ENCODE measurements at places on chromosomes 11 and 22. TPM values are rescaled to one million over a fixed set of nuclear protein-coding genes. Genes with fewer than 3 reads are reported as not detected.

DNA sequence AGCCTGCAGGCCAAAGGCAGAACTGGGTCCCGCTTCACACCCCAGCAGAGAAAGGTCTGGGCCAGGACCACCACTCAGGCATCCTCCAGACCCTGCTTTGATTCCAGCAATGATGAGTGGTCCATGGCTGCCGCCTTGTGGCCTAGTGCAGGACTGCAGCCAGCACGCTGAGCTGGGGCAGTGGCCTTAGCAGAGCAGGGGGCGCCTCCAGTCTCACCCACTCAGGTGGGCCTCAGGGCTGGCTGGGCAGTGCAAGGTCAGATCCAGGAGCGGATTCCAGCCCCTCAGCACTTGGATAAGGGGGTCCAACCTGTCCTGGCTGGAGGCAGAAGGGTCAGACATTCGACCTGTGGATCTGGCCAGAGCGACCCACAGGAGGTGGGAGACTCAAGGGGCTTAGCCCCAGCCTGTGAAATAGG lies 9.6 kb upstream of the PDE2A start:
- H3K4me3 ChIP-seq = no peak overlapping the region
- peak; percentile 65 for DNase-seq
- H3K36me3 ChIP-seq = peaks cover 9% of the 10 kb centered on the region
- H3K4me1 ChIP-seq = peaks cover 27% of the 10 kb centered on the region
- H3K27ac ChIP-seq = peak overlapping the region; percentile 40

DNA sequence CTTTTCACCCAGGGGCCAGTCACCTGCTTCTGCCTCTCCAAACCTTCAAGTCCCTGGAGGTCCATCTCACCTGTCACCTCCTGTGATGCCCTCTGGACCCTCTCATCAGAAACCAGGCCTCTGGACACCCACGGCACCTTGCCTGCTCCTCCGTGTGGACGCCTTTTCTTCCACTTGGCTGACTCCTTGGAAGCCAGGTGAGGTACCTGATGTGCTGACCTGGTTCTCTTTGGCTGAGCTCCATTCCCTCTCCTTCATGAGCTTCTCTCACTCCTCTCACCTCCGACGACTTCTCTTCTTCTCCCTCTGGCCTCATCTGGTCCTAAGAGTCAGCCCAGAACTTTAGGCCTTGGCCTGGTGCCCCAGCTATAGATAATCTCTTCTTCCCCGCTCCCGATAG lies 99.3 kb downstream of the CEP164 start:
- H3K27ac ChIP-seq = no peak overlapping the region
- H3K4me1 ChIP-seq = no peaks in the 10 kb centered on the region
- DNase-seq = no peak
- H3K4me3 ChIP-seq = no peak overlapping the region

DNA sequence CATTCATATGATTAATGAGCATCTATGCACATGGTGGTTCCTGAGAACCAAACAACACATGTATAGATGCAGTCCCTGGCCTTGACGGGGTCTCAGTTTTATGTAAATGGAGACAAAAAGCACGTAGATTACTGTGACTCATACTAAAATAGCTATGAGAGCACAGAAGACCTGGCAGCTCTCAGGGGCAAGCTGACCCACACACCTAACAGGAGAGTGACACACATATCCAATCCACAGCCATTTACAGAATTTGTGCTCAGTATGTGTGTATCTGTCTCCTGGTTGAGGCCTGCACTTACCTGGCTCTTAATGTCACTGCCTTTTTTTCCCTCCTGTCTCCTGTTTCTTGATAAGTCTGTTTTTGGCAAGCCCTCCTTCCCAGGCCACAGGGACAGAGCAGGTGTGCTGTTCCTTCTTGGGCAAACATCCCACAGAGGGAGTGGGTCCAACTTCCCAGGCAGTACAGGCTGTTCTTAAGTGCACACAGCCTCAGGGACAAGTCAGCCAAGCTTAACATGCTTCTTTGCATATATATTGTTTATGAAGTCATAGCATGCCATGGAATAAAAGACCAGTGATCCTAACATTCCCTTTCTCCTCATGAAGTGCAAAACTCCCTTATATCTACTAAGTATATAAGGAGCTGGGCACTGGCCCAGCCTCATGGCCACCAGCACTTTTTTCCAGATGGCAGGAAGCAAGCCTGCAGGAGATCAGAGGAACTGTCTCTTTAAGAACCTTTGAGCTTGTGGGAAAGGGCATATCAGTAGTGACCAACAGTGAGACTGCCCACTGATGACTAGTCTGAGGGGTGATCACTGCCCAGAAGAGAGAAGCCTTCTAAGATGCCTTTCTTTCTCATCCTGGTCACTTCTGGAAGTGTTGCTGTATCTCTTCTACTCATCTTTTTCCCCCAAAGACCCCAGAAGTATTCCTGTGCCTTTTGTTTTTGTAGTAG lies 124.7 kb upstream of the CCDC90B start:
- no peak overlapping the region for H3K27ac ChIP-seq
- H3K36me3 ChIP-seq = no peaks in the 10 kb centered on the region
- no peaks in the 10 kb centered on the region for H3K4me1 ChIP-seq
- DNase-seq = no peak

- no peaks in the 10 kb centered on the region for H3K36me3 ChIP-seq
- no peak overlapping the region for H3K27ac ChIP-seq
- H3K27me3 ChIP-seq = no peaks in the 10 kb centered on the region
- H3K4me3 ChIP-seq = no peak overlapping the region
Measured at GRCh38 chr22:48368975-48369525, 1458.6 kb downstream of the BRD1 start.

GRCh38 chr22:41198027-41198580 lies 7.0 kb upstream of the L3MBTL2 start:
- no peaks in the 10 kb centered on the region for H3K36me3 ChIP-seq
- peak; percentile 59 for DNase-seq
- peak overlapping the region; percentile 87 for H3K4me3 ChIP-seq
- H3K27ac ChIP-seq = peak overlapping the region; percentile 78

- no peaks in the 10 kb centered on the region for H3K36me3 ChIP-seq
- H3K27me3 ChIP-seq = no peaks in the 10 kb centered on the region
- no peaks in the 10 kb centered on the region for H3K4me1 ChIP-seq
- H3K4me3 ChIP-seq = no peak overlapping the region
- DNase-seq = no peak
Measured at GRCh38 chr22:44317886-44318637, 5.3 kb upstream of the SHISAL1 start.

- H3K4me1 ChIP-seq = peaks cover 3% of the 10 kb centered on the region
- no peaks in the 10 kb centered on the region for H3K27me3 ChIP-seq
Measured at GRCh38 chr11:111391328-111392124, 12.5 kb upstream of the POU2AF1 start.

DNA sequence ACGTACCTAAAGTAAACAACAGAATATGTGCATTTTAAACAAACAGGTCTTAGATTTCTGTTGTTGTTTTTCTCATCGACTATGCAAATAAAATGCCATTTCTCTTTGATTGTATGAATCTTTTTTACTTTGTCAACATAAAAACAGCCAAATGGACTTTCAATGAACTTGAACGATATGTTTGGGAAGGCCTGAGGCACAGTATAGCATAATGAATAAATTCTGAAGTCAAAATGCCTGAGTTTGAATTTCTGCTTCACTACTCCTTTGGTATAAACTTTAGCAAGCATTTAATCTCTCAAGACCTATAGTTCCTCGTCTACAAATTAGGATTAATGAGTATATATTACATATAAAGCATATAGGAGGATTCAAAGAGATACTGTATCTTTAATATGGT lies 1369.9 kb upstream of the TENM4 start:
- no peak overlapping the region for H3K4me3 ChIP-seq
- no peak overlapping the region for H3K27ac ChIP-seq
- H3K4me1 ChIP-seq = no peaks in the 10 kb centered on the region
- no peaks in the 10 kb centered on the region for H3K36me3 ChIP-seq
- DNase-seq = no peak

- peaks cover 56% of the 10 kb centered on the region for H3K4me1 ChIP-seq
- no peaks in the 10 kb centered on the region for H3K27me3 ChIP-seq
- peak overlapping the region; percentile 95 for H3K4me3 ChIP-seq
Measured at GRCh38 chr22:45163099-45163450, 650 bp upstream of the NUP50 start.

GRCh38 chr22:48630433-48630754 lies 1197.3 kb downstream of the BRD1 start:
- H3K27me3 ChIP-seq = no peaks in the 10 kb centered on the region
- H3K27ac ChIP-seq = no peak overlapping the region
- H3K36me3 ChIP-seq = no peaks in the 10 kb centered on the region
- no peak for DNase-seq

- DNase-seq = peak; percentile 93
- H3K27ac ChIP-seq = peak within 1 kb of the TSS; percentile 98
- peaks cover 67% of the 10 kb centered on the region for H3K4me1 ChIP-seq
Measured at GRCh38 chr11:67372993-67373647, at the start of gene CLCF1. CLCF1 (minus strand) TSS chr11:67373598; CDS start chr11:67373539, 59 bp downstream.

- H3K4me1 ChIP-seq = no peaks in the 10 kb centered on the region
- DNase-seq = no peak
- no peaks in the 10 kb centered on the region for H3K36me3 ChIP-seq
- no peaks in the 10 kb centered on the region for H3K27me3 ChIP-seq
Measured at GRCh38 chr22:37448516-37449127, 21.3 kb upstream of the ELFN2 start.

USP2 gene
- total RNA-seq = 2.1 TPM

KRTAP5-9 gene
- total RNA-seq = not detected

ELFN2 gene
- total RNA-seq = 7.6 TPM

DGAT2 gene
- total RNA-seq = 11.2 TPM

KIRREL3 gene
- not detected for total RNA-seq

KRTAP5-8 gene
- not detected for total RNA-seq
